Activated naive CD4-positive, alpha-beta T cell treated with anti-CD3 and anti-CD28 coated beads, Interleukin-2, amount 50 U/mL, for 72 hours (primary cell): ENCODE measurements at places on chromosomes 4 and X.

- no peak for DNase-seq
Measured at GRCh38 chr4:152655272-152656129, 24.3 kb downstream of the TMEM154 start.

DNA sequence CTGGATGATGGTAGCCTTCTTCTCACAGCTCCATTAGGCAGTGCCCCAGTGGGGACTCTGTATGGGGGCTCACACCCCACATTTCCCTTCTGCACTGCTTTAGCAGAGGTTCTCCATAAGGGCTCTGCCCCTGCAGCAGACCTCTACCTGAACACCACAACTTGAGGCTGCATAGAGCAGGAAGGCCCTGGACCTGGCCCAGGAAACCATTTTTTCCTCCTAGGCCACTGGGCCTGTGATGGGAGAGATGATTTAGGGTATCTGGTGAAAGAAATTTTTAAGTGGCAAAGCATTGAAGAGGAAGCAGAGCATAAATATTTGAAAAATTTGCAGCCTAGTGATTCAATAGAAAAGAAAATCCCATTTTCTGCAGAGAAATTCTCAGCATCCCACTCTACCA is 17.3 kb downstream of the F8A3 start:
- DNase-seq: no peak

- DNase-seq: no peak
Measured at GRCh38 chrX:101417190-101417589, 9.2 kb downstream of the HNRNPH2 start.

DNA sequence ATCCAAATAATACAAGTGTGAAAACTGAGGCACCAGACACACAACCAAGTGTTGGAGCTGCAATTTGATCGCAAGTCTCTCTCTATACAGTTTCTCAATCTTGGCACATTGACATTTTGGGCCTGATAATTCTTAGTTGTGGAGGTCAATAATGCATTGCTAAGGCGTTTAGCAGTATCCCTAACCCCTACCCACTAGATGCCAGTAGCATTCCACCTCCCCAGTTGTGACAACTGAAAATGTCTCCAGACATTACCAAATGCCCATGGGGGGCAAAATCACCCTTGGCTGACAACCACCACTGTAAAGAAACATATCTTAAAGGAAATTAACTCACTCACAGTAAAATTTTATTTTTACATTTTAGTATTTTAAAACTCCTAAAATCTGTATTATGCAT is 4.2 kb downstream of the NR3C2 start:
- DNase-seq: no peak

DNA sequence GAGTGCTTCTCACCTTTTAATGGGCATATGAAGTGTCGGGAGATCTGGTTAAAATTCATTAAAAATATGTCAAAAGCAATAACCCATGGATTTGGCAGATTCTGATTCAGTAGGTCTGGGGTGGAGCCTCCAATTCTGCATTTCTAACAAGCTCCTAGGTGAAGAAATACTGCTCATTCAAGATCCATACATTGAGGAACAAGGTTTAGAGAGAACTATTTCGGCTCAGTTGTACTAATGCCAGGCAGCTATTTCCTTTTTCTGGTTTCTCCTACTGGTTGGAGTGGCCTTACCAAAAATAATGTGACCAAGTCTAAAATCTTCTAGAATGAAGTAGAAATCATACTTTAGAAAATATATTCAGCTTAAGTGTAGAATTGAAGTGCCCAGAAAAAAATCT is 117.5 kb downstream of the TSPAN7 start:
- no peak for DNase-seq

- DNase-seq: no peak
Measured at GRCh38 chrX:117274965-117275364, 812.2 kb upstream of the CT83 start.

GRCh38 chr4:174423257-174423944 is 98.9 kb downstream of the HPGD start:
- no peak for DNase-seq

GRCh38 chrX:110519906-110520452 is 161.3 kb downstream of the RTL9 start:
- no peak for DNase-seq

DNA sequence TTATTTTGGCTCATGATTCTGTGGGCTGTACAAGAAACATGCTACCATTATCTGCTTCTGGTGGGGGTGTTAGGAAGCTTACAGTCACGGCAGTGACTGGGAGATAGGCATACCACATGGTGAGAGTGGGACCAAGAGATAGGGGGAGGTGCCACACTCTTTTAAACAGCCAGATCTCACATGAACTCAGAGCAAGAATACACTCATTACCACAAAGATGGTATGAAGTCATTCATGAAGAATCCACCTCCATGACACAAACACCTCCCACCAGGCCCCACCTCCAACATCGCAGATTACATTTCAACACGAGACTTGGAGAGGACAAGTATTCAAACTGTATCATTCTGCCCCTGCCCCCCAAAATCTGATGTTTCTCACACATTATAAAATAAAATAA is 2396.7 kb downstream of the PCDH7 start:
- DNase-seq: no peak

GRCh38 chr4:8006471-8006870 is 66.8 kb upstream of the AFAP1 start:
- no peak for DNase-seq

DNA sequence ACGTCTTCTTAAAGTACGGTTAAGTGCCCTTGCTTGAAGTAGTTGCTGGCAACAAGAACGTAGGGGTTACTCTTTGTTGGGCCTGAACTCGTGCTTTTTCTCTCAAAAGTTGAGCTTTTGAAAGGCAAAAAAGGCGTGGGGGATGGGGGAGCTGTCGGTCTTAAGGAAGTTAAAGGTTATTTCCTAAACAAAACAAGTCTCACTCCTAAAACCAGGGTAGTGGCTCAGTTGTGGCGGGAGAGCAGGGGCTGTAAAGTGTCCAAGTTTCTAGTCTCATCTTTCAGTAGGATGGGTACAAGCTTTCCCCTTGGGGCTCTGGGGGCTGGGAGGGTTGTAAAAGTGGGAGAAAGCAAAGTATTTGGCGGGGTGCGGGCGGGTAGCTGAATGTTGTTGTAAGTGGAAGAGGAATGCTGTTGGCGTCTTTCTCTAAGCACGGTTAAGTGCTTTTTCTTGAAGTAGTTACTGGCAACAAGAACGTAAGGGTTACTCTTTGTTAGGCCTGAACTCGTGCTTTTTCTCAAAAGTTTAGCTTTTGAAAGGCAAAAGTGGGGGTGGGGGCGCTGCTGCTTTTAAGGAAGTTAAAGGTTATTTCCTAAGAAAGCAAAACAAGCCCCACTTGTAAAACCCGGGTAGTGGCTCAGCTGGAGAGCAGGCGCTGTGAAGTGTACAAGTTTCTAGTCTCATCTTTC is 904 bp upstream of the WDR1 start:
- DNase-seq: no peak

- DNase-seq: no peak
Measured at GRCh38 chr4:56038487-56039162, 89.9 kb downstream of the CEP135 start.

- peak; percentile 18 for DNase-seq
Measured at GRCh38 chrX:78517124-78517523, 142.0 kb downstream of the RTL3 start.

DNA sequence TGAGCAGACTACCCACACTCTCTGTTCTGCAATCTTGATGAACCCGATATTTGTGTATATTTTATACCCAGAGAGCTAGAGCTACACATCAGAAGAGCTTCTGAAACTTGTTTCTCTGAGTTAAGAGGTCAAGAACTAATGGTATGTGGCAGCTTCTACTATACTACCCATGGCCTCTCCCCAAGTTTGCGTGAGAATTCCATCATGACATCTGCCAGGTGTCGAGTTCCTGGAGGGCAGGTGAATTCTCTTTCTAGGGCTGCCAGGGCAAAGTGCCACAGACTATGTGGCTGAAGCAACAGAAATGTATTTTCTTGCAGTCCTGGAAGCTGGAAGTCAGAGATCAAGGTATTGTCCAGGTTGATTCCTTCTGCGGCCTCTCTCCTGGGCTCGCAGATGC is 4.4 kb downstream of the SORCS2 start:
- no peak for DNase-seq

- no peak for DNase-seq
Measured at GRCh38 chr4:107388736-107389274, 331.2 kb downstream of the PAPSS1 start.

DNA sequence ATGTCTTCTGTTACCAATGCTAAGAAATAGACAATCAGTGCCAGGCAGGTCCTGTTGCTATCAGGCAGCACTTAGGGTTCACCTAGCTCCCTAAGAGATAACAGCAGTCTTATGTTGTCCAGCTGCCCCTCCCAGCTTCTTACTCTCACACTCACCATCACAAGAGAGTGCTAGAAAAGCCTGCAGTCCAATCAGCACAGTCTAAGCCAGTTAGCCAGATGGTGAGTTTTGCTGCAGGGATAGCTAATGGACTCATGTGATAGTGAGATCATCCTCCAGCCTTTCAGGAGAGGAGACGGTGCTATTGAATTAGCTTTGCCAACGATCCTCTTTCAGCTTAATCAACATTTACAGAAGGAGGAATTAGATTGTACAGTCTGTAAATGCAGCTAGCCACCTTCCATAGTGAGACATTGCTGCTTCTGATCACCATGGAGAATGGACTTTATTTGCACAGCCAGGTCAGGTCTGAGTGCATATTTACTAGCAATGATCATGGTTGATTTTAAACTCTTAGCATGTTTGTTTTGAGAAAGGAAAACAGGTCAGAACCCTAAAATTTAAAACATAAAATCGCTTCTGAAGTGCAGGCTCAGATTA is 438.3 kb downstream of the CENPC start:
- no peak for DNase-seq

DNA sequence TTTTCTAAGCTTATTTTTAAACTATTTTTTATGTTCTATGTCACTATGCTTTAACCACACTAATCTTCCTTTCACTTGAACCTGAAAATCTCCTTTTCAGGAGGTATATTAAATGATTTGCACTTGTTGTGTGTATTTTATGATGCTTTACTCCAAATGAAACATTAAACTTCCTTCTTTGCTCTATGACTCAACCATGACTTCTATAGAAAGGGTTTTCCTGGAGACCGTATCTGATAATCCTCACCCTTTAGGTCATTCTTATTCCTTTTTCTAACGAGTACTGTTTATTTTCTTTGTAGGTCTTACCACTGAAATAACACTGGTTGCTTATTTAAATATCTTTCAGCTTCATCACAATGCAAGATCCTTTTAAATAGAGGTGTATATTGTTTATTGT is 1163.2 kb downstream of the PCDH18 start:
- no peak for DNase-seq

DNA sequence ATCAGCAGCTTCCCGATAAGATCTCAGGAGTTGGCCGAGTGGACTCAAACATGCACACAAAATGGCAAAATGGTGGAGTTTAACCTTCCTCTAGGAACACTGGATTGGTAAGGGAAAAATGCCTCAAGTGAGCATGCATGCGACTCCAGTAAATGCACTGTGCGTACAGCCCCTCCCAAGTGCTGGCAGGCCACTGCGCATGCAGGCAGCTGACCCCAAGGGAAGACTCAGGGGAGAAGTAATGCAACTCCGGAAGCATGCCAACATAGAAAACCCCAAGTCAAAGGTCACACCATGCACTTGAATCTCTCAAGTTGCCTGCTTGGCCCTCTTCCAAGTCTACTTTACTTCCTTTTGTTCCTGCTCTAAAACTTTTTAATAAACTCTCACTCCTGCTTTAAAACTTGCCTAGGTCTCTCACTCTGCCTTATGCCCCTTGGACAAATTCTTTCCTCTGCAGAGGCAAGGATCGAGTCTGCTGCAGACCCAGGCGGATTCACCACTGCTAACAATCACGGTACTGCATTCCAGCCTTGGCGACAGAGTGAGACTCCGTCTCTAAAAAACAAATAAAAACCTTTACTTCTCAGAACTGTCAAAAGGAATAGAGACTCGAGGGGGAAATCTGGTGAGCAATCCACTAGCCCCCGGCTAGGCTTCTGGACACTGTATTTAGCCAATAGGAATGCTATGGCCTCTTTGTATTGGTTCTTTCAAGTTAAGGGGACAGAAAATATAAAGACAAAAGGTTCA is 33.5 kb downstream of the NYX start:
- no peak for DNase-seq

GRCh38 chr4:13706120-13706519 is 78.6 kb upstream of the BOD1L1 start:
- DNase-seq: no peak

DNA sequence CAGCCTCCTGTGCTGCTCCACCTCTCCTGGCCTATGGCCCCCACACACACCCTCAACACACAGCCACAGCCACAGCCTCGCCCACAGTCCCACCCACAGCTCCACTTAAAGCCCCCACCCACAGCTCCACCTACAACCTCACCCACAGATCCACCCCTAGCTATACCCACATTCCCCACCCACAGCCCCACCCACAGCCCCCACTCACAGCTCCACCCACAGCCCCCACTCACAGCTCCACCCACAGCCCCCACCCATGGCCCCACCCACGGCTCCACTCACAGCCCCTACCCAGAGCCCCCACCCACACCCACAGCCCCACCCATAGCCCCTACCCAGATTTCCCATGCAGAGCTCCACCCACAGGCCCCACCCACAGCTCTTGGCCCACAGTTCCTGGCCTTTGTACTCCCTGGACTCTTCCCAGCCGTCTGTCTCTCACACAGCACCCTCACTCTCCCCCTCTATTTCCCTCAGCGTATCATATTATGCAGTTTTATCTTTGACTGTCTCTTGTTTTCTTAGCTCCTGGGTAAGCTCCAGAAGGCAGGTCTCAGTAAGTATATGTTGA is 322.5 kb downstream of the EVC2 start:
- no peak for DNase-seq

GRCh38 chrX:131747173-131747572 is 203.3 kb downstream of the OR13H1 start:
- no peak for DNase-seq
